ENCODE measurements at places on chromosomes 16 and 17.

- DNase-seq: no peak
Measured at GRCh38 chr17:76527430-76528111, 9.9 kb downstream of the CYGB start.

- no peak for DNase-seq
Measured at GRCh38 chr17:42525221-42525620, 10.8 kb upstream of the NAGLU start.

DNA sequence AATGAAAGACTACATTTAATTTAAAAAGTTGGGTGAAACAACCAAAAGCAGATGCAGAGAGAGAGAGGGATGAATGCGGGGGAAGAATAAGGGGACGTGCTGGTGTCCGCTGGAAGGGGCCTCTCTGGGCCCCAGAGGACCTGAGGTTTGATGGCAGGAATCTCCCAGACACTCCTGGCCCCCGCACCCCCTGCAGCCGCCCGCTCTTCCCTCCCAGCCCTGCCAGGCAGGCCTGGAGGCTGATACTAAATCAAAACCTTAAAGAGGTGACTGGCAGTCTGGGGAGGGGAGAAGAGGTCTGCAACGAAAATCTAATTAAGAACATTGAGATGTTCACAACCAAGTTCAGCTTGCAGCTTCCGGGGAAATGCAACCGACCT is 2.4 kb downstream of the FOXL1 start:
- DNase-seq: no peak

GRCh38 chr17:73297934-73298861 is 13.6 kb downstream of the CDC42EP4 start:
- no peak for DNase-seq

DNA sequence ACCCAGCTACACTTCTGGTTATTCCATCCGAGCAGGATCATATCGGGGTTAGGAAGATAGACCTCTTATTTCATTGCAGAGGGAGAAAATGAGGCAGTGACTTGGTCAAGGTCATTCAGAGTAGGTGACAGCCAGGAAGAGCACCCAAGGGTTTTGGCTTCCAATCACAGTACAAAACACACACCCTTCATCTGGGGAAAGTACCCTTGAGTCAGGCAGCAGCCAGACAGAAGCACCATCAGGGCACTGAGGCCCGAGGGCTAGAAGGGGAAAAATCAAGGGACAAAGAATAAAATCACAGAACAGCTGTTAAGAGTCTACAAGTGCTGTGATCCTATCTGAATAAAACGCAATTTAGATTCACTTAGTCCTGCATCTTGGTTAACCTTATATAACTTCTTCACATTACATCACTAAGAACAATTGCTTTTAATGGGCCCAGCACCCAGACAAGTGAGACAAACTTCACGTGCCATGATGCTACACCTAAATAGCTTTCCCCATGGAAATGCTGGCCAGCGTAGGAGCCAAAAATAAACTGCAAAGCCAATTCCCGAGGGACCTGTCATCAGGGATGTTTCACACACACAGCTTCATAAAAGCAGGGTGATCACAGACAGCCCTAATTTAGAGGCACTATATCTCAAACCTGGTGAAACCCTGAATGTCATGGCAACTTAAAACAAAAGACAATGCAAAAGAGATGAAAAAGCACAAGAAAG is 4.9 kb downstream of the UBE2O start:
- DNase-seq: no peak

GRCh38 chr16:15618392-15618791 is 24.6 kb downstream of the MARF1 start:
- DNase-seq: no peak

GRCh38 chr16:30533748-30534367 is 800 bp downstream of the ZNF747 start:
- no peak for DNase-seq

GRCh38 chr17:82351254-82351712 is 7.8 kb upstream of the TEX19 start:
- no peak for DNase-seq

GRCh38 chr17:44587339-44587738 is 30.1 kb downstream of the FZD2 start:
- DNase-seq: no peak

- DNase-seq: no peak
Measured at GRCh38 chr17:57424777-57425188, 168.5 kb downstream of the MSI2 start.

GRCh38 chr17:74442670-74443515 is 11.0 kb downstream of the GPRC5C start:
- DNase-seq: peak; percentile 51

GRCh38 chr16:19356024-19356952 is 61.4 kb upstream of the TMC5 start:
- DNase-seq: no peak

DNA sequence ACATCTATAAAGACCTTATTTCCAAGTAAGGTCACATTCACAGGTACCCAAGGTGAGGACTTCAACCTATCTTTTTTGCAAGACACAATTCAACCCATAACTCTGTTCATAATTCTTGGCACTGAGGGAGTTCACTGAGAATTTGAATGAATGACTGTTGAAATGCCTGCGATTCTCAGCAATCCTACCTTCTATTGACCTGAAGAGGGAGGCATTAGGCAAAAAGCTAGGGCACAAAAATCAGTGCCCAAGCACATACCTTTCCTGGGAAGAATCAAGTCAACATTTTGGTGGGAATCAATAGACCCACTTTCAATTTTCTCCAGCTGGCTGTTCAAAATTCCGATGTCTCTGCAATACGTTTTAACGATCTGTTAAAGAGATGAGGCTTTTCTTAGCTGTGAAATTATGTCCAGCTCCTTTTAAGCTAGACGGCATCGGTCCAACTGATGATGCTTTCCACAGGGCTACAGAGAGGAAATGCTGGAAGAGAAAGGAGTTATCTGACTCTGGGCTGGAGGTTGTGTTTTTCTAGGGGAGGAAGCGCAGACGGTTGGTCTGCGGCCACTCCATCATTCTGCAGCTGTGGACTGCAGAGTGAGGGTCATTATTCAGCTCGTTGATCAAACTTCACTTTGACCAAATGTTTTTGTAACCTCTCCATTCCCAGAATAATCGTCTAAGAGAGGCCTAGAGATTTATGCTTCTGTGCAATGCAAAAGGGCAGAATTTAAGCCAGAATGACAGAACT is 25.2 kb downstream of the BCO1 start:
- DNase-seq: no peak

- no peak for DNase-seq
Measured at GRCh38 chr17:27466743-27467375, 10.6 kb downstream of the KSR1 start.

Measured in COR-L47 (cell line).